A172 (cell line): ENCODE measurements at places on chromosomes 1 and 21. TPM values are rescaled to one million over a fixed set of nuclear protein-coding genes. Genes with fewer than 3 reads are reported as not detected.

- DNase-seq = no peak
Observed at GRCh38 chr1:113201560-113201959, 128.6 kb downstream of the LRIG2 start.

DNA sequence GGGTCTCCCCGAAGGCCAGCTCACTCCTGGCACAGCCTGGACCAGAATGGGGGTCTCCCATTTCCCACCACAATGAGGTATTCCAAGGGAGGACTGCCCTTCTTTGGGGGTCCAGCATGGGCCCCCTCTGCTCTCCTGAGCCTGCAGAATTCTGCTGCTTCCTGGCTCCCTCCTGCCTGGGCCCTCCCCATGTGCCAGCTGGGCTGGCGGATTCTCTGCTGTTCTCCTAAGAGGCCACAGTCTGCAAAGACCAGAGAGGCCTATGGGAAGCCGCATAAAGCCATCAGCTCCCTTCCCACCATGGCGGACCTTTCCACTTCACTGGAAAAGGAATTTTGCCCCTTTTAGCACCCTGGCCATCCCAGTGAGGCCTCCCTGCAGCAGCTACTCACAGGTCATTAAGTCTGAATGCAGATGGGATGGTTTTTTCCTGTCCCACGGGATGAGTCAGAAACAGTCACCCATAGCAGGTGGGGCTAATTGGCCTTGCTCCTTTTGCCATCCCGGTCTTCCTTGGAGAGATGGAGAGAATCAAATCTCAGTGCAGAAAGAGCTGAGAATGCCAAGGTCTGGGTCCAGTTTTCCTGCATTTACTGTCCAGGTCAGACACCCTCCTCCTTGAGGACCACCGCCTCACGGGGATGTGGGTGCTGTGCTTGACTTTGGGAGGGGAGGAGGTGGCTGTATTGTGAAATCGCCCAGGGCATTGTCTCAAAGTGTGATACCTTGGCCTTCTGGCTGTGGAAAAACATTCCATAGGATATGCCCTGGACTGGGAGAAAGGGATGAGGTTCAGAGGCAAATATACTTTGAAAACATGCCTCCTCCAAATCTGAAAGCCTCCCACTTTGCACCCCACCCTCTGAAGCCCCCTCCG is 23.2 kb downstream of the MYBPH start:
- DNase-seq = peak; percentile 95

DNA sequence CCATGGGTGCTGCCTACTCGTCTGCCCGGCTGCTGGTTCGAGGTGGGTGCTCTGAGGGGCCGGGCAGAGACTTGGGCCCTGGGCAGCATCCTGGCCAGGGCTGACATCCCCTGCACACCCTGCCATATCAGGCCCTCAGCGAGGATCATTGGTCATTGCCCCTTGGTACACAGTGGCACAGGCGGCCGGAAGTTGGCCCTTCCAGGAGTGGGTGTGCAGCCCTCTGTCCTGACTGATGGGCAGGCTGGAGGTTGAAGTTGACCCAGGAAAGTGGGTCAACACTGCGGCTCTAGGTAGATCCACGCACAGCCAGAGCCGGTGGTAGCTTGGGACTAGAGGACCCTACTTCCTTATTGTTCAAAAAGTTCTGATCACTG is 72.9 kb downstream of the TRIM11 start:
- DNase-seq = no peak

GRCh38 chr1:48223366-48224240 is 1.1 kb downstream of the SLC5A9 start:
- no peak for DNase-seq

Gene HPDL
- not detected in 2 replicates for total RNA-seq

Gene UQCRHL
- 0.84 and 1.5 TPM in 2 replicates for total RNA-seq

DNA sequence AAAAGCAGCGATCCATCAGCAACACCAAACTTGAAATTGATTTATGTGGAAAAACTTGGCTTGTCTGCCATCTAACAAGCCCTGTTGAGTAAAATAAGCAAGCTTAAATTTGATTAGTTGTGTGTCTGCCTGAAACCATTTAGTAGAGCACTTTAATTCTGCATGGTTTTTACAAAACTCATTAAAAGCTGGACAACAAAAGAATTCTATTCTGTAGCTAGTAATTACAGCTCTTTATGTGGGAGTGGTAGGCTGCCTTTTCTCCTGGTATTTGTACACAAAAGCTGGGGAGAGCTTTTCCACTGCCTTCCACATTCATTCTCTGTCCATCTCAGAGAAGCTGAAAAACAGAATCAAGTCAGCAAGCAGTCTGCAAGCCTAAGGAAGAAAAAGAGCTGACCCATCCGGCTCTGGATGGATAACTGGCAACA is 1.7 kb downstream of the ETS2 start:
- DNase-seq = no peak

Gene CADM3
- total RNA-seq = 0.26 and 0.91 TPM in 2 replicates

DNA sequence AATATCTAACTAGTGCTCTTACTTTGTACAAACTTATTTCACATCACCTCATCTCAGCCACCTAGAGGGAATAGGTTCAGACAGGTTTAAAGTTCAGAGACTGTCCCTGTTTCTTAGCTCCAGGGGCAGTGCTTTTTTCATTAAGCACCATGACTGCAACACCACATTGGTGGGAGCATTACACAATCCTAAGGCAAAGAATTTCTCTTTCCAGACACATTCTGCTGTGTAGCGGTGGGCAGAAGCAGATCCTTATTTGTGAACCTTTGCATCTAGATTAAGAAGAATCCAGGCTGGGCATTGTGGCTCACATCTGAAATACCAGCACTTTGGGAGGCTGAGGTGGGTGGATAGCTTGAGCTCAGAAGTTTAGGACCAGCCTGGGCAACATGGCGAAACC is 16.1 kb downstream of the LCA5L start:
- no peak for DNase-seq

Gene KCNK2
- 0.05 and 0.29 TPM in 2 replicates for total RNA-seq

Gene LCE2A
- total RNA-seq = not detected in 2 replicates

DNA sequence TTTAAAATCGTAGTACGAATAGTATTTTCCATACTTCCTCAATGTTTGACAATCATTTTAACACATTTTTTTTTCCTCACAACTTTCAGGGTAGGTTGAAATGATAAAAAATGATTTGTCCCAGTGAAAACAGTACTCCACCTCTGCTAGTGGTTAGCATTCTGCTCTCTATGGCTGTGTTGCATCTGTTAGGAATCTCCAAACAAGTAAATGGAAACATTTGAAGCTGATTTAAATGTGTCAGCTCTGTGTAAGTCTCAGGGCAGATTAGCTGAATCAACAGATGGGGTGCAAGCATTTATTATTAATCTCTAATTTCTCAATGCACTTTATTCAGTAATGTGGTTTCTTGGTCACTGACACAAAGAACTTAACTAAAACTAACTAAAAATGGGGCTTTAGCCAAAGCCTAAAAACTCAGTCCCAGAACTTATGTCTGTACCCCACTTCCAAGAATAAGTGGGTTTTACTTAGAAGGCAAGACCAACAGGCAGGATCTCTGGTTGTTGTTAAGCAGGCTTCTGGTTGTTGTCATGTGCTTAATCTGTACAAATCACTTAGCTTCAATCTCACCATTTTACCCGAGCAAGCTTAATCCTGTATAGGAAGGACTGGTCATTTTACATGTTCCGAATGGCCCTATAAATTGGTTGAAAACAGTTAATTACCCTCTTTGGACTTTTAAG is 67.8 kb downstream of the PRRX1 start:
- no peak for DNase-seq

DNA sequence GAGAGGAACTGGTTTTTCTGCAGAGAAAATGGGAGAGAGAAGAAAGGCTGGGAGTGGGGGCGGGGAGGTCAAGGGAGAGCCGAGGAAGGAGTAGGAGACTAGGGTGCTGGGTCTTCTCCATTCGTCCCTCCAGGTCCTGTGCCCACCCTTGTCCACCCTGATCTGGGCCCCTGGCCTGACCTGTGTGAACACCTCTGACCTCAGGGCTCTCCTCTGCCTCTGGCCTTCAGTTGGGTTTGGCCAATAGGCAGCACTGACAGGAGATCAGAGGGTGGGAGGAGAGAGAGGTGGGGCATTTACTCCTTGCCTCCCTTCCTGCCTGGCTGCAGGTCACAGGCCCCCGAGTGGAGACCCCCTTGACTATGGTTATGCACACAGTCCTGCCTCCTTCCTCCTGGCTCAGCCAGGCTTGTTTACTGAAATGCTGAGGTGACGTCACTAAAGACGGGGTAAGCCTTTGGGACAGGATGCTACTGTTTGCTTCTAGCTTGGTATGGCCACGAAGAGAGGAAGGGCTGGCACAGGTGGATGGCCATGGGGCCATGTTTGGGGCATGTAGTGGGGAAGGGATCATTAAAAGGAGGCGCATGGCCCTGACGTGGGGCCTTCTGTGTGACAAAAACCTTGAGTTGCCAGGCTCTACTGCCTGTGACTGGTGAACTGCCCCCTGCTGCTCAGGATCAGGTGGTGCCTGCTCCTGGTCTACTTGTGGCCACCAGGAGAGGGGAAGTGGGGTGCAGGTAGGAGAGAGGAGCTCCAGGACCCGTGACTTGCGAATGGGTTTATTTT is 248.7 kb upstream of the CSF3R start:
- DNase-seq = no peak

DNA sequence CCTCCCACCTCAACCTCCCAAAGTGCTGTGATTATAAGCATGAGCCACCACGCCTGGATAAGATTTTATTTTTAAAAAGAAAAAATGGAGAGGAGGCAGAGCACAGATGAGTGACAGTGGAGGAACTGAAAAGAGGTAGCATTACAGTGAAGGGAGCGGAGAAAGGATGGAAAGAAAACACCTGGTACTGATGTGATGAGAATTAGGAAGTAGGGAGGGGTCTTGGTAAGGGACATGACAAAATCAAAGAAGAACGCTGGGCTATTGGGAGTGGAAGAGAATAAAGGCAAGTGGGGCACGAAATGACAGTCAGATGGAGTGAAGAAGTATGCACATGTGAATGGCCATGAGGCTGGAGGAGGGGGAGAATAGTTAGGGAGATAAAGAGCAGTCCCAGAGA is 2.3 kb downstream of the FCRLA start:
- DNase-seq = no peak

DNA sequence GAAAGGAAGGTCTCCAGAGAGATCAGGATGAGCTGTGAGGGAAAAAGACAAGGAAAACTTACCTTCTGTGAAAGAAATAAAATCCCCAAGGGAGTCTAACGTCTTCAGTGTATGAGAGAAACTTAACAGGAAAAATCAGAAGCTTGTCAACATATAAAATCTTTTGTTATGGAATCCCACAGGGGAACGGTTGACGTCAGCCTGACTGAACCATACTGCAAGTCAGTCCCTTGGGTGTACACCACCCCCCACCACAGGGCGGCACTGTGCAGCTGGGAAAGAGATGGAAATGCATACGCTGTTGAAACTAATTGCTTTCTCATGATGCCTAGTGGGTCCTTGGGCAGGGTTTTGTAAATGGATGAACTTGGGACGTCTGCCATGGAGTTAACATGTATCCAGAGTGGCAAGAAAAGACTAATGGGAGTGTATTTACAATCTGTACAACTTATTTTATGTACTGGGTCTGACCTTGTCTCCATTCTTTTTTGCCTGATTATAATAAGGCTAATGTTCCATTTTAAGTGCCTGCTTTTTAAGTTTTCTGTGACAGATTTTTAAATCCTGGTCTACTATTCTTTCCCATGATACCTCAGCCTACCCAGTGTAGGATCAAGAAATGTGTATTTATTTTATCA is 22.7 kb downstream of the UTP25 start:
- DNase-seq = peak; percentile 87

DNA sequence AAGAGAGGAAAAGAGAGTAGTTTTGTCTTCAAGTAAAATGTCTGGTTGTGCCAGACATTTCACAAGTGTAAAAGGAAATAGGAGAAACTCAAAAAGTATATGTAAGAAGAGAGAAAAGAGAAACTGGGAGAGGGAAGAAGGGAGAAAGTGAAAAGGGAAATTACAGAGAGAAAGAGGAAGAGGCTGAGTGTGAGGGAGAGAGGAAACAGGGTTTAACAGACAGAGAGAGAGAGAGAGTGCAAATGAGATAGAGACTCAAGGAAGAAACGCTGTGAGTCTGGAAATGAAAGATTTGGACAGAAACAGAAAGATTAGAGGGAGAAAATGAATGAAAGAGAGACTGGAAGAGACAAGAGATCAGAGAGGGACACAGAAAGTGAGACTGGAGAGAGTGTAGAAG is 806.2 kb downstream of the PLA2G4A start:
- no peak for DNase-seq

- peak; percentile 23 for DNase-seq
Observed at GRCh38 chr1:69494221-69494620, 73.5 kb upstream of the LRRC7 start.

GRCh38 chr21:28561772-28562171 is 430.9 kb downstream of the LTN1 start:
- no peak for DNase-seq

DNA sequence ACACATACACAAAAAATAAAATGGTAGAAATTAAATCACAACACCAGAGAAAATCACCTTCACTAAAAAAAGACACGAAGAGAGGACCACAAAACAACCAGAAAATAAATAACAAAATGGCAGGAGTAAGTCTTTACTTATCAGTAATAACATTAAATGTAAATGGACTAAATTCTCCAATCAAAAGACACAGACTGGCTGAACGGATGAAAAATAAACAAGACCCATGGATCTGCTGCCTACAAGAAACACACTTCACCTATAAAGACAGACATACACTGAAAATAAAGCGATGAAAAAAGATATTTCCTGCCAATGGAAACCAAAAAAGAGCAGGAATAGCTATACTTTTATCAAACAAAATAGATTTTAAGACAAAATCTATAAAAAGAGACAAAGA is 73.6 kb downstream of the ZZZ3 start:
- no peak for DNase-seq

- peak; percentile 84 for DNase-seq
Observed at GRCh38 chr1:206589206-206589605, 23.1 kb downstream of the EIF2D start.

Gene PHTF1
- total RNA-seq = 33.6 and 48.0 TPM in 2 replicates

DNA sequence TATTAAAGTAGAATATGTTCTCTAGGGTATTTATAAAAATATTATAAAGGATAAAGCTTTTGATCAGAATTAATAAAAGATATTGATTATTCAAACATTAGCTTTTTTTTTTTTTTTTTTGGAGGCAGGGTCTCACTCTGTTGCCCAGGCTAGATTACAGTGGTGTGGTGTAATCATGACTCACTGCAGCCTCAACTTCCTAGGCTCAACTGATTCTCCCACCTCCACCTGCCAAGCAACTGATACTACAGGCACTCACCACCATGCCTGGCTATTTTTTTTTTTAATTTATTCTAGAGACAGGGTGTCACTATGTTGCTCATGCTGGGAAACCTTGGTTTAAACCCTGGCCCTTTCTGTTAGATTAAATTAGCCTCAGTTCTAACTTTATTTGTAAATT is 188.3 kb downstream of the CLEC20A start:
- no peak for DNase-seq

Gene PLA2G2C
- not detected in 2 replicates for total RNA-seq

GRCh38 chr1:84339503-84339902 is 38.0 kb downstream of the SAMD13 start:
- DNase-seq = no peak
